ENCODE measurements at places on chromosomes 1 and 21.
A peak's percentile ranks its signal among the peaks of the same experiment; 100 is the strongest.

DNA sequence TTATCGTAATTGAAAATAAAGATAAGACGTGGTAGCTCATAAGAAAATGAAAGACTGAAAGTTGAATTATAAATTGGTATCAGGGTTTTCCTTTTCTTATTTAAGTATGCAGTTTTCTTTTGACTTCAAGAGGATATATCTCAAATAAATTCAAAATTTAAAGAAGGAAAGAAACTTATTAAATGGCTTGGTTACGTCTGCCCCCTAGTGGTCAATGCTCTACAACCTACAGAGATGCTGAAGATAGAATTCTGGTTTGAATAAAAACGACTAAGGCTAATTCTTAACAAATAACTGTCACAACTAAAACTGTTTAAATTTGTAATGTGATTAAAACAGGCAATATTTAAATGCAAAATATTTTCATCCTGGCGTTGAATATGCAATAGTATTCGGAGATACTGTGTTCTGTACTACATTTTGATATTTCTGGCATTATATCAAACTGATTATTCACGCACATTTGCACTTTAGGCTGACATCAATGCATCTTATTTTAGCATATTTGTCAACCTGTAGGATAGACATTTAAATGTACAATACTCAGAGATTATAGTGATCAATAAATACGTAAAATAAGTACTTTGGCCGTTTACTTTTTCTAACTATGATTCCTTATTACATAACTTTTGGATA lies 26.8 kb downstream of the IFI44 start:
- ATAC-seq: peak; percentile 45

DNA sequence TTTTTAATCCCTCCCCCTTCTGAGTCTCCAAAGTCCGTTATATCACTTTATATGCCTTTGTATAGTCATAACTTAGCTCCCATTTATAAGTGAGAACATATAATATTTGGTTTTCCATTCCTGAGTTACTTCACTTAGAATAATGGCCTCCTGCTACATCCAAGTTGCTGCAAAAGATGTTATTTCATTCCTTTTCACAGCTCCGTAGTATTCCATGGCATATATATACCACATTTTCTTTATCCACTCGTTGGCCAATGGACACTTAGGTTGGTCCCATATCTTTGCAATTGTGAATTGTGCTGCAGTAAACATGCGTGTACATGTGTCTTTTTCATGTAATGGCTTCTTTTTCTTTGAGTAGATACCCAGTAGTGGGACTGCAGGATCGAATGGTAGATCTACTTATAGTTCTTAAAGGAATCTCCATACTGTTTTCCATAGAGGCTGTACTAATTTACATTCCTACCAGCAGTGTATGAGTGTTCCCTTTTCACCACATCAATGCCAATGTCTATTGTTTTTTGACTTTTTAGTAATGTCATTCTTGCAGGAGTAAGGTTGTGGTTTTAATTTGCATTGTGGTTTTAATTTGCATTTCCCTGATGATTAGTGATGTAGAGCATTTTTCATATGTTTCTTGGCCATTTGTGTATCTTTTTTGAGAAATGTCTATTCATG lies 12.3 kb downstream of the MAN1C1 start:
- ATAC-seq: peak; percentile 80

- no peak for ATAC-seq
Measured at GRCh38 chr1:26861889-26862378, 1.0 kb upstream of the SFN start.

GRCh38 chr21:41861255-41861654 lies 17.9 kb downstream of the PRDM15 start:
- no peak for ATAC-seq

DNA sequence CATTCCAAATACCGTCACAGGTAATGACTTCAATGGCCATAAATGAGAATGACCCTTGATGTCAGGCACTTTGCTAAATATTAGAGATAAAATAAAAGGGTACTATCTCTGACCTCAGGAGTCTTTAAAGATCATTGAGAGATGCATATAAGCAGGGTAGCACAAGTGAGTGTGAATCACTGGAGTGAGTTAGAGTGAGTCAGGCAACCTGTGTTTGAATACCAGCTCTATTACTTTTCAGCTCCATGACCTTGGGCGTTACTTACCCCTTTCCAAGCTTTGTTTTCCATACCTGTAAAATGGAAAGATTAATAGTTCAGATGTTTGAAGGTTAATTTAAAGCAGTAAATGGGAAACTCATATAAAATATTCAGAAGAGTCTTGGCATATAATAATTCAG lies 1058.0 kb upstream of the ADGRL4 start:
- no peak for ATAC-seq

- no peak for ATAC-seq
Measured at GRCh38 chr1:201282216-201282615, 1.1 kb upstream of the PKP1 start.
